ENCODE measurements at places on chromosomes 1 and 21. TPM values are rescaled to one million over a fixed set of nuclear protein-coding genes. Genes with fewer than 3 reads are reported as not detected.

Gene SEMA6C
- total RNA-seq = 9.9 TPM

Gene LAX1
- total RNA-seq = 0.15 TPM

Gene TSTD1
- 1.5 TPM for total RNA-seq

Gene PDC
- not detected for total RNA-seq

Gene BNIPL
- total RNA-seq = not detected

Gene MSH4
- total RNA-seq = 0.05 TPM

Gene PGBD2
- total RNA-seq = 4.4 TPM

Gene C1QA
- not detected for total RNA-seq

Gene CHI3L1
- total RNA-seq = not detected

Gene FRRS1
- 1.8 TPM for total RNA-seq

Gene SOX13
- 10.9 TPM for total RNA-seq

Gene RNF2
- 12.9 TPM for total RNA-seq

Gene OR14K1
- total RNA-seq = not detected

Gene ZMYND12
- total RNA-seq = 0.34 TPM

Gene PAFAH2
- total RNA-seq = 7.6 TPM

Gene NTNG1
- 0.94 TPM for total RNA-seq

Gene CFAP45
- total RNA-seq = 0.89 TPM

Gene CA6
- total RNA-seq = not detected

Gene FCRL4
- not detected for total RNA-seq

Gene LYPD8
- total RNA-seq = not detected

Gene PKLR
- not detected for total RNA-seq

Gene MCL1
- 237 TPM for total RNA-seq

Gene KIF17
- total RNA-seq = 25.2 TPM

Gene FCRL5
- not detected for total RNA-seq

Gene RGSL1
- not detected for total RNA-seq

Gene BATF3
- total RNA-seq = 0.59 TPM

Gene COL8A2
- 1.1 TPM for total RNA-seq

Gene CLDN17
- total RNA-seq = not detected

Gene TP73
- not detected for total RNA-seq

Gene SPATA17
- total RNA-seq = not detected

Gene KCNH1
- not detected for total RNA-seq

Gene NPHS2
- not detected for total RNA-seq

Gene HOOK1
- not detected for total RNA-seq

Gene SPATA21
- total RNA-seq = not detected

Gene SPATA46
- total RNA-seq = not detected

Gene GBP2
- 27.1 TPM for total RNA-seq

Gene APCS
- not detected for total RNA-seq

Gene TFF2
- total RNA-seq = not detected

Gene TCHHL1
- total RNA-seq = not detected

Gene SLAMF7
- total RNA-seq = not detected

Gene HES4
- 14.3 TPM for total RNA-seq

Gene ORC1
- 10.5 TPM for total RNA-seq

Gene NEK2
- total RNA-seq = 24.2 TPM

Gene VANGL2
- total RNA-seq = not detected

Gene ADAMTS4
- total RNA-seq = 28.6 TPM

Gene MANEAL
- 0.59 TPM for total RNA-seq

Gene IGFN1
- not detected for total RNA-seq

Gene CHAF1B
- total RNA-seq = 9.0 TPM

Gene KIF14
- total RNA-seq = 11.9 TPM

Gene SLAMF8
- total RNA-seq = not detected

Gene C4BPA
- total RNA-seq = not detected

Gene PDE4DIP
- 22.7 TPM for total RNA-seq

Gene CHI3L2
- not detected for total RNA-seq

Gene CLCA4
- total RNA-seq = not detected

Gene F13B
- total RNA-seq = not detected

Gene TNFRSF4
- 2.0 TPM for total RNA-seq
